ENCODE measurements at places on chromosomes 12 and 14.

- no peak for DNase-seq
Observed at GRCh38 chr12:122137681-122138080, 36.3 kb downstream of the IL31 start.

GRCh38 chr12:66359300-66359699 lies 57.0 kb downstream of the HELB start:
- no peak for DNase-seq

- DNase-seq, result no peak
Observed at GRCh38 chr12:6187948-6188793, 12.0 kb upstream of the CD9 start.

GRCh38 chr12:2276288-2277033 lies 223.7 kb downstream of the CACNA1C start:
- DNase-seq, result no peak

DNA sequence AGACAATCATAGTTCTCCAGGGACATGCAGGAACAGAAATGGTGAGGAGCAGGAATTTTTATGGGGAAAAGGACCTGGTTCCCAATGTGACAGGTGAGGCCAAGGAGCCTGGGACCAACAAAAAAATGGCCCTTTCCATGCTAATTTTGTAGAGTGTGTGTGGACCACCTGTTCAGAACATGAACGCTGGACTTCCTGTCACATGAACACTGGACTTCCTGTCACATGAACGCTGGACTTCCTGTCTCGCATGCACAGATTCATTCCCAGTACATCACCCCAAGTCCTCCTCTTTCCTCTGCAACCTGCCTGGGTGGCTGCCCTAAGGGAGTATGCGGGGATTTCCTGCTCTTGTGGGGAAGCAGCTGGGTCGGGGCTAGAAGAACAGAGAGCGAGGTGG lies 10.1 kb downstream of the FGF6 start:
- no peak for DNase-seq

DNA sequence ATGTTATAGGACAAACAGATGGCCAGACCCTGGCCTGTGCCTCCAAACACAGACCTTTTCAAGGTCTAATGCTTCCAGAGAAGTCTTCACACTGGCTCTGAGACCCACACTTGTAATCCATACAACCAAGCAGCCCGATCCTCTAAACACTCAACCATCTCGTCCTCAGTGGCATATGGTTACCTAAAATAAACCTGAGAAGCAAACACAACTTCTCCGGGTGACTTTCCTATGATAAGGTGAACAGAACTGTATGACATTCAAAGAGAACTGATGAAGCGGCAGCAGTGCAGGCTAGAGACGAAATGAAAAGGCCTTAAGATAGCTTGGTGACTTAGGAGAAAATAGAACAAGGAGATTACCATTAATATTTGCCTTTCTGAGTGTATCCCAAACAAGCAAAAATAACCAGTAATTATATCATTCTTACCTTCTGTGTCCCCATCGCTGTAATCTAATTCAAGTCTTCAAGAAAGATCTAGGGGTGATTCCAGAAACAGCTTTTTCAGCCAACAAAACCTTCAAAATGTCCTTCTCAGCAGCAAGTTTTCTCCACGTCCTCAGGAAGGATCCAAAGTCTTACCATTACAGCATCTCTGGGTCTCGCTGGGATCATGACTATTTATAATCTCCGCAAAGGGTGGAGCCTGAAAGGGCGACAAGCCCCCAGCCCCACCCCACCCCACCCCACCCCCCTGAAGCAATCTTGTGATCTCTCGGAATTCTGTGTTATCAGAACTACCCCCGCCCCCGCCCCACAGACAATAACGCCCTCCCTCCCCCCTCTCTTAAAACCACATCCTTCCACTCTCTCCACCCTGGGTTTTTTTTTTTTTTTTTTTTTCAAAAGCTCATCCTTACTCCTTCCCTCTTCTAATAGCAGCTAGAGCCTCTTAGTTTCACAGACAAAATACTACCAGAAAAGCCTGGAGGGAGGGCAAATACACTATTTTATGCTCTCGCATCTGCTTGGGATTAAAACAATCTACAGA lies at the start of gene SLC2A3:
Gene SLC2A3 (minus strand): TSS at position 598 of the 992 bp plus-strand sequence. CDS start 153 bp downstream, at position 445.
- DNase-seq, result peak; percentile 94

DNA sequence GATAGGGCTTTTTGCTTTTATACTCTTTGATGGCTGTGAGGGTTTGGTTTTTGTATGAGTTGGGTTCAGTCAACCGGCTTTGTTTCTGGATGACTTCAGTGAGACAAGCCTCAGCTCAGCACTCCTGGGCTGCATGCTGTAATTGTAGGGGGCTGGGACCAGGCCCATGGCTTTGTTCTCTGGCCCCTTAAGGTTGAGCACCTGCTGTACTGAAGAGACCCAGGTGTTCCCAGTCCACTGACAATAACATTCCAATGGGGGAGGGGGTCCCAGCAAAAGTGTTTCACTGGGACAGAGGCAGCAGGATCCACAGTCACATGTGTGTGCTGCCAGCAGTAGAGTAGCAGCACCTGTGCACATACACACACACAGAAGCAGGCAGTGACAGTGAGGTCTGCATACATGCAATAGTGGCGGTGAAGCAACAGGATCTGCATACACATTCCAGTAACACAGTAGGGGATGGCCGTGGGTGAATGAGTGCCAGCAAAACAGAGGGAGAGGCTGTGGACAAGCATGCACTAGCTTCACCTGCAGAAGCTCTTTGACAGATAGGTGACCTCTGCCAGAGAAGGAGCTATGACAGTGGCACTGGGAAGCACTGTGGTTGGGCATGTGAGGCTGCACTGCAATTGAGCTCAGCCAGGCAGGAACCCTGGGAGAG lies 240.4 kb downstream of the ASCL1 start:
- no peak for DNase-seq

DNA sequence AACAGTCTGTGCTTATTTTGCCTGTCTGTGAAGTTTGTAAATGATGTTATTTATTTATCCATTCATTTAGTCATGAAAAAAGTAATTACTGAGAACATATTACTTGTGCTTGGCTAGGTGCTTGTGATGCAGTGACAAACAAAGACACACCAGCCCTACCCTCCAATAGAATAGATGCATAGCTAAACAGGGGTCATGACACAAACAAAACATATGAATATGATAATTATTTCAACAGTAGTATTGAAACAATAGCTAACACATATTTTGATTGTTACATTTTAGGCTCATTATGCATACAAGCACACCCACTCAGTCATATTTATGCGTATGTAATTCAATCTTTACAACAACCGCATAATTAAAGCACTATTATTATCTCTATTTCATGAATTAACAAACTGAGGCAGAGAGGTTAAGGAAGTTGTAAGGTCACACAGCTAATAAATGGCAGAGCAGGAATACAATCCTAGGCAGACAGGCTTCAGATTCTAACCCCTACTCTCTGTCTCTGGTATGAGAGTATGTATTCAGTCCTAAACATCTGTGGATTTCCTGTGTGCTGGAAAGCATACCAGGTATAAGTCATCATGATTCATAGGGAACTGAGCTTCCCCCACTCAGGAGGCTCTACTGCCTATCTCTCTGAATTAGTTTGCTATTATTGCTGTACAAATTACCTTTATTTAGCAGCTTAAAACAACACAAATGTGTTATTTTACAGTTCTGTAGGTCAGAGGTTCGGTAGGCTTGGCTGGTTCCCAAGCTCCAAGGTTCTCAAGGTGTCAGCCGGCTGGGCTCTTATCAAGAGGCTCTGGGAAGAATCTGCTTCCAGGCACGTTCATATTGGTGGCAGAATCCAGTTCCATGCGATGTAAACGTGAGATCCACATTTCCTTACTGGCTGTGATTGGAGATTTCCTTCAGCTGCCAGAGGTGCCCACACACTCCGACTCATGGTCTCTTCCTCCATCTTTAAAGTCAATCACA lies 509.4 kb downstream of the GALC start:
- no peak for DNase-seq

DNA sequence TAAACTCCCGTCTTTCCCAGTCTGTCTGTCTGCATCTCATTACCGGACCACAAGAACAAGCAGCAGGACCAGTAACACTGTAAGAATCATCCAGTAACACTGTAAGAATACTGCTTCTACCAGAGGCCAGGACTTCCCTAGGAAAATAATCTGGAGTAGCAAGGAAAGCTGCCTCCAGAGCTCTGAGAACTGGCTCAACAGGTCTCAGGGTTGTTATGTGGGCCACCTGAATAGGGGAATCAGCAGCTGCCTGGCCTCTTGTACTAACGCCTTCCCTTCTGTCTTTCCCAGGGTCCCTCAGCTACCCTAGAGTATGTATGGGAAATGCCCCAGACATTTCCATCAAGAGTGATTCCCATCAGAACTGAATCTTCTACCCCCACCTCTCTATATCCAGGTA lies 954 bp upstream of the SLC39A2 start:
- DNase-seq, result no peak

DNA sequence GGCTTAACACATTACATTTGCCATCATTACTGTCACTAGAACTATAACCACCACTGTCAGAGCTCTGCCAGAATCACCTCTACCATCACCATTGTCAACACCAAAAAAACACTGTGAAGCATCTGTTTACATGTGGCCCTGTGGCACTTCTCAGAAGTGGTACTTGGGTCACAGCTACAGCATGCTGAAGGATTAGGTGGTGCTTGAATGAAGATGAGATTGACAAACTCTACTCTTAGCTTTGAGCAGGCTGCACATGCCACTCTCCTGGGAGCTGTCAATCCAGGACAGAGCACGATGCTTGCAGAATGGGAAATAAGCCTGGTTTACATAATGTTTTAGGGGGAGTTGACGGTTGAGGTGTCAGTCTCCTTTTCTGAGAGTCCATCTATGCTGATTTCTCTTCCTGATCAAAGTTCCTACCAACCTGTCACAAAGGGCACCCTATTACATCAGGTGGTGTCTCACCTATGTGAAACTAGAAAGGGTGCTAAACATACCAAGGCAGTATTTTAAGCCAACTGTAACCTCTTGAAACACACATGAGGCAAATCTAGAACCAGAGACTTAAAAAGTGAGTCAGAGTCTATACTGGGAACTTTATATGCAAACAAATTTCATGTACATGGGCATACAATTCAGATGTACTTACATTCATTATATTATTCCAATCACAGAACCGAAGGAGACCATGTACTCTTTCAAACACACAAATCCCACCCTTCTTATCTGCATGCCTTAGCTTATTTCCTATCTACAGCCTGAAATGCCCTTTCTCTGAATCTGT lies 258.7 kb downstream of the EMP1 start:
- DNase-seq, result no peak

DNA sequence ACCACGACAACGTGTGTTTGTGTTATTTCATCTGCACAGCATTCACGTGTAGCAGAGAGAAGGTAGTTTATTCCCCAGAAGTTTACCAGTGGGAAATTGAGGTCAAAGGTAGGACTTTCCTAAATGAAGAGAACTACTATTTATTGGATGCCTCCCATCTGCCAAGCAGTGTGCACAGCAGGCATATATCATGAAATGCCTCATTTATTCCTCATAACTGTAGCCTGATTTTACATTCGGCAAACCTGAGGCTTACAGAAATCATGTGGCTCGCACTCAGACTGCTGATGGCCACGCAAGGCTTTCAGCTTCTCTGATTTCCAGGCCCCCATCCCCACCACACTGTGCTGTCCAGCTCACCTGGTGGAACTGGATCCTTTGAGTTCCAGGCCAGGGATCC lies 33.5 kb downstream of the NTF3 start:
- DNase-seq, result no peak

DNA sequence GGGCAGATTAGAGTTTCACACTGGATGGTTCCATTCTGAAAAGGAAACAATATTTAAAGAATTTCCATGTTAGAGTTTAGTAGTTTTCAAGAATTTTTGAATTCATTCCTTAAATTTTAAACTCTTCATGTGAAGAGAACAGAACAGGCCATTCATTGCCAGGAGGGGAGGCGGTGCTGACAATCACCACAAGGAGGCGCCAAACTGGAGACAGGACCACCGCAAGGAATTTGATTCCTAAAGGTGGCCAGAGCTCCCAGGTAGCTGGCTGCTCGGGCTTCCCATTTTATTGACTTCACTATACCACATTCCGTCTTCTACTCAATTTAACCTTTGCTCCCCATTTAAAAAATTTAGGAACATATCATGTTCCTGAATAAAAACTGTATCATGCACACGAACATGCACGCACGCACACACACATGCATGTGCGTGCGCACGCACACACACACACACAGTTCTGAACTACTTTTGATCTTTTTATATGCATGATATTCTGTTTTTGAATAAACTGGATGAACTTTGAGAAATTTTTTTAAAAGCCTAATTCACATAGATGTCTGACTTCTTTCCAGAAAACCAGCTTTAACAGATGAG lies 101.2 kb downstream of the NELL2 start:
- DNase-seq, result no peak

GRCh38 chr12:103455020-103455763 lies 40.6 kb downstream of the C12orf42 start:
- DNase-seq, result no peak

- DNase-seq, result no peak
Observed at GRCh38 chr12:120264904-120265472, 542 bp downstream of the PXN start.

DNA sequence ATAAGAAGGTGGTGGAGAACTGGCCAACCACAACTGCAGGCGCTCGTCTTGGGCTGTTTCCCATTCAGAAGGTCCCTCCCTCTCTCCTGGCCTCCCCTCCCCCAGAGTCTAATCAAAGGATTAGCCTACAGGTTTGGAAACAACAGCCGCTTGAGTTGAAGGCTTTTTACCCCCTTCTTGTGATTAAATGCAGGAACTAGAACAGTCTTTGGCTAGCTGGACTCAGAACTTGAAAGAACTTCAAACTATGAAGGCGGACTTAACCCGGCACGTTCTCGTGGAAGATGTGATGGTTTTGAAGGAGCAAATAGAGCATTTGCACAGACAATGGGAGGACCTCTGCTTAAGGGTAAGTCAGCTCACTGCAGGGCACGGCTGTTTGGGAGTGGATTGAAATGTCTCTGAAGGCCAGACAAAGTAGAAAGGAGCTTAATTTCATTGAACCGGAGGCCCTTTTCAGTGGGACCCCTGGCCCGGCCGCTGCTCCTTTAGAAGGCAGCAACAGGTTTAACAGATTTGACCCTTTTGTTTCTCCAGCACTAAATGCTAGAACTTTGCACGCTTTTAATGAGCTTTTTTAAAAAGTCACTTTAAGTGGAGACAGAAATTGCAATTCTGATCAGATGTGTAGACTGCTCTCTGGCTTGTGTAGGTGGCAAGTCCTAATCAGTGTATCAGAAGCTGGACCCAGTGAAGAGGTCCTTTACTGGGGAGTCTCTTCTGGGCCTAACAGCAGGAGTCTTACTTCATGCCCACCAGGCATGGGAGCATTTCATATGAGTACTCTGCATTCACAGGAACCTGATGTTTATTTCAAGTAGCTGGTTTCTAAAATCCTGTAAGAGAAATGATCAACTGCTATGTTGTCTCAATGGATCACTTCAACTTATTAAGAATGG lies 107.7 kb downstream of the ESR2 start:
- DNase-seq, result no peak

- DNase-seq, result no peak
Observed at GRCh38 chr14:104700747-104701217, 11.4 kb downstream of the INF2 start.

GRCh38 chr14:50312734-50313054 lies 570 bp downstream of the DMAC2L start:
- DNase-seq, result no peak

Measured in AG09319 (cell line).